Posterior vena cava (tissue), 2 donors: ENCODE measurements at places on chromosomes 12 and 14.

DNA sequence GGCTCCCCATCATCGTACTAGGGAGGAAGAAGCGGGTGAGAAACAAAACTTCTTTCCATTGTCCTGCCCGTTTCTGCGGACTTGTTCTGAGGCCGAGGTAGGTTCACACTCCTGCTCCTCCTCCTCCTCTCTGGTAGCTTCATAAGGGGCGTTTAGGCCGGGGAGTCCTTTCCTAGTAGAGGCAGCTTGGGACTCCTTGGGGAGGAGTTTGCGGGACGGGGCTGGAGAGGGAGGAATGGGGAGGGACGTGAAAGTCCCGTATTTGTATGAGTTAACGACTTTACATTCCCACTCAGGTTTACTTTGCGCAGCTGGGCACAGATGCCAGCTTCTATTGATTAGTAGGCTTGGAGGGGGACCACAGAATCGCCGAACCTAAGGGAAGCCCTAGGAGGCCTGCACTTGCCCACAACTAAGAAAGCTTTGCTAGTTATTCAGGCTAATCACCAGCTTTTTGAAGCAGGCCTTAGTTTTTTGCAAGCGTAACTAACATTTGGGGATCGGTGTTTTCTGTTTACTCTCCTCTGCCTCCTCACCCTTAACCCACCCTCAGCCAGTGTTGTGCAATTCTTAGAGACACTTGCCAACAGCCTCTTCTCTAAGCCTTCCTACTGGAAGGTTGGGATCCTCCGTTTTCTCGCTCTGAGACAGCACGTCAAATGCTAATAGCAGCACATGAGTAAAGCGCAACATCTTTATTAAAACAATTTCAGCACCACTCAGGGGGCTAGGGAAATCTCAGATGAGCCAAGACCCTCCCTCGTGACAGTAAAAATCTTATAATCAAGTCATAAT lies 499 bp downstream of the RNASE4 start:
- DNase-seq = no peak

- DNase-seq = peak; percentile 69
These were observed 139.4 kb downstream of the SLC15A4 start for GRCh38 chr12:128684352-128684751.

DNA sequence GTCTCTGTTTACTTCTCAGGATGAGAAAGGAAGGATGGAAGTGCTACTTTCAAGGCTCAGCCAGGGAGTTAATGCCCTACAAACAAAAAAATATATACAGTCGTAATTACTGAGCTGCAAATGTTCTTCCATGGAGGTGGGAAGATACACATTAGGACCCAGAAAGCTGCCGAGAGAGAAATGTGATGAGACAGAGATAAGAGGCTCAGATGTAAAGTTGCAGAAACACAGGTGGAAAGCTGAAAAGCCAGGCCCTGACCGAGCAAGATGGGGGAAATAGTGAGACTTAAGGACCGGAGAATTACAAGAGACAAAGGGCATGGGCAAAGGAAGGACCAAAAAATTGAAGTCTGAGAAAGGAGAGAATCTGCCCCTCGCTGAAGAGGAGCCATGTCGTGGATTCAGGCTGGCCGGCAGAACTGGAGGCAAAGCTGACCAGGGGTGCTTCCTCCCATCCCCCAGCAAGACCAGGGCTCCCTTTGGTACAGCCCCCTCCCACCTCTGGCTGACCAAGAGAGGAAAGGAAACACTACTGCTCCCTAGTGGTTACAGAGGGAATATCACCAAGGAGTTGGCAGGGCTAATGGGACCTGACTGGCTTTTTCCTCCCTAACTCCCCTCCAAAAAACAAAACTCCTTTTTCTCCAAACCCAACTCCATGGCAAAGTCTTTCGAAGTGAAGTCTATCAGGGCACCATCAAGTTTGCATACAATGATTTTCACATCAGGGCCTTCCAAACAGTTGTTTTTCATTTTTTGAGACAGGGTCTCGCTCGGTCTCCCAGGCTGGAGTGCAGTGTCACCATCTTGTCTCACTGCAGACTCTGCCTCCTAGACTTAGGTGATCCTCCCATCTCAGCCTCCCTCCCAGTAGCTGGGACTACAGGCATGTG lies 12.1 kb downstream of the ZFHX2 start:
- peak; percentile 48 for DNase-seq

DNA sequence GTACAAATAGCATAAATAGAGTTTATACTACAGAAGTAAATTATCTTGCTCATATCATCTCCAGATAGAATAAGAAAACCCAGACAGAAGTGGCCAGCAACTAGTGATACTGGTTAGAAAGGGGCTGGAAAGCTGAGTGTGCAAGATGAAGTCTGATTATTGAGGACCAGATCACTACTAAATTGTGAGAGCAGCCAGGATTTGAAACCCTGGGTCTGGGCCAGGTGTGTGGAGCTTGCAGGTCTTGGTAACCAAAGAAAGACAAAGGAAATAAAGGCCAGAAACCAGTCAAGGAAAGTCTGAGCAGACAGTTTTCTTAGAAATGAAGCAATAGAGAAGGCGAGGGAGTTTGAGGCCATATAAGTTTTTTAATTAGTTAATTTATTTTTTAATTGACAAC lies 611.8 kb downstream of the ETNK1 start:
- DNase-seq = no peak

DNA sequence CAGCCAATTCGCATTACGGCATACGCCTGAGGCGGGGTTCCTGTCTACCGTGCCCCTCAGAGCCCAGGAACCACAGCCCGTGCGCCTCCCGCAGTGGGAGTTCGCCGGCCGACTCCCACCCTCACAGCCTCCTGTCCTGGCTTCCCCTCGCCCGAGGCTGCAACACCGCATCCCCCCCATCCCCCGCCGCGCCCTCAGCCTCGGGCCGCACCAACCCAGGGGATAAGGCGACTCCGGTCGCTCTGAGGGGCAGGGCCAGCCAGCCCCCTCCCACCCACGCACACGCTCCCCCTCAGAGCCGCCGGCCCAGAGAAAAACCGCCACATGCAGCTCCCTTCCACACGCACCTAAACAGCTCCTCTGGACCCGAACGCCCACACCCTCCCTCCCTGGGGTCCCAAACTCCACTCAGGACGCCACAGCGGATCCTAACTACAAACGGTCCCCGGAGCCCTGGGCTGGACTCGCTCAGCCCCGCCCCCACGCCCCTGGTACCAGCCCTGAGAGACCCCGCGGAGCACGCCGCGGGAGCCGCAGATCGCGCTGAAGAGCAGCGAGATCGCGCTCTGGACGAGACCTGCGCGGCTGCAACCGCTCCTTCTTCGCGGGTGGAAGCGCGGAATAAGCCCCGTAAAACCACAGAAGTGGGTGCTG lies at the start of gene C14orf39:
Gene C14orf39, minus strand, starts transcription at position 466 of the 654 bp plus-strand sequence. CDS start 985 bp downstream, outside the sequence.
- DNase-seq = no peak

GRCh38 chr14:94284221-94284620 lies 8.8 kb downstream of the SERPINA10 start:
- no peak for DNase-seq

GRCh38 chr12:32516230-32516629 lies 116.9 kb downstream of the FGD4 start:
- DNase-seq = peak; percentile 50

DNA sequence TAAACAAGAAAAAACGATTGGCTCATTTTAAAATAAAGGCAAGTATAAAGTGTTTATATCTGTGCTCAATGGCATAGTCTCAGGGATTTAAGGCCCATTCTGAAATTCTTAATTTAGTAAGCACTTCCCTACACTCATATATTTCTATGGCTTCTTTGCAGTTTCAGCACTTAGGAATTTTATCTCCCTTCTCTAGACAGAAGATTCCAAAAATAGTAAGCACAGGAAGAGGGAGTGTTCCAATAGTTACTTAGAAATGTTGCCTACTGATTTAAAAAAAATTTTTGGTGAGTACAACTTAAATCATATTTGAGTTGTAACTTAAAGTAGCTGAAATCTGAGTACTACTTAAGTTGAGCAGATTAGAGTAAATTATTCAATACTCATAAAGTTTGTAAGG lies 19.8 kb downstream of the INSM2 start:
- DNase-seq = no peak

DNA sequence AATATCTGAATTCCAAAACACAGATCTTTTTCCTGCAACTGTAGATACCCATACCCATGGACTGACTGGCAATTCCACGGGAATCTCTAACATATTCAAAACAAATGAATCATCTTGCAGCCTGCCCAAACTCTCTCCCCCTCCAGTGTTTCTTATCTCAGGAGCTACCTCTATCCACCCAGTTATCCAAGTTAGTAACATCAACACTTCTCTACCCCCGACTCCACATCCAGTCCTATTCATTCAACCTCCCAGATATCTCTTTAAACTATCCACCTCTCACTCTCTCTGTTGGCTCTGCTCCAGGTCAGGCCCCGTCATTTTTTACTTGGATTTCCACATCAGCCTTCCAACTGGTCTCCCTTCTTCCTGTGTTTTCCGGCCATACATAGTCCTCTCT lies 6.7 kb upstream of the KCNH5 start:
- no peak for DNase-seq

- no peak for DNase-seq
These were observed 24.4 kb upstream of the FRMD6 start for GRCh38 chr14:51627313-51627712.

GRCh38 chr14:100541621-100542560 lies 45.3 kb downstream of the BEGAIN start:
- DNase-seq = peak; percentile 79

- DNase-seq = no peak
These were observed 41.8 kb upstream of the KCNK13 start for GRCh38 chr14:90019824-90020523.

GRCh38 chr12:42574851-42575266 lies 14.7 kb downstream of the PRICKLE1 start:
- no peak for DNase-seq

DNA sequence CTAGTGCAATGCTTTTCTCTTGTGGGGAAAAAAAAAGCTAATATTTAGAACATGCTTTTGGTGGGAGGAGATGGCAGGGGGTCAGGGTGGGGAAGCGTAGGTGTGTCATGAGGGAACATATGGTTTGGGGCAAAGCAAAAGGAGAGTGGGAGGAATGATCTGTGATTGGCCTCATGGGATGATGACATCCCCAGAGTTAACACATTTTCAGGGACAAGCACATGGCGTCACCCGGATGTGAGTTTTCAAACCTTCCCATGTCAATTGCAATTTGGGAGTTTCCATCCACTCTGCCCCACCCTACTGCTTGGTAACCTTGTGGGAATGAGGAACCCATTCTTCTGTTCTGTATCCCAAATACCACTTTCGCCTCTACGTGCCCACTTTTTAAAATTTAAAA lies 164.2 kb downstream of the SSPN start:
- no peak for DNase-seq

DNA sequence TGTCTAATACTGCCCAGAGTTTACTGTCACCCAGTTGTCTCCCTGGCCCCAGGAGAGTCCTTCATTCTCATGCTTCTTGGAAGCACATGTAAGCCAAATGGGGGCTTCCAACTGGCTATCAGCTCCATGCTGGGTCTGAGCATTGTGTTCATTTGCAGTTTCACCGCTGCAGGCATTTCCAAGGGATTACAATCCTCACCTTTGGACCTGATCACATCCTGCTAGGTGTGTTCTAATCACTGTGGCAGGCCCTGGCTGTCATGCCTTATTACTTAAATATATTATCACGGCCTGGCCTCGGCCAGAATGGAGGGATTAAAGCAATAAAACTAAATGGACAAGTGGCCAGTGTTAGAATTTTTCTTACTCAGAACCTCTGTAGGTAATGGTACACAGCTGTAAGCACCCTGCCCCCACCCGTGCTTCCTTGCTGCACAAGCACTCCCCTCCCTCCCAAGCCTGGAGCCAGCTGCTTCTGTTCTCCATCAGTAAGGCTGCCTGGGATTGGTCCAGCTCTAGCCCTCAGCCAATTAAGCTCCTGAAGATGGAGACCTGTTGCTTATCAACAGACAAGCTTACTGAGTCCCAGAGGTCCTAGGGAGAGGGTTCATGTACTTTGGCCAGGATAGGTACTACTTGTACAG lies 175.9 kb upstream of the RBM19 start:
- no peak for DNase-seq

- no peak for DNase-seq
These were observed 1.4 kb downstream of the FIGNL2 start for GRCh38 chr12:51846911-51847642.
